ENCODE measurements at places on chromosomes 11 and 22.

- no peak for DNase-seq
Observed at GRCh38 chr11:42462558-42463310, 849.1 kb upstream of the API5 start.

GRCh38 chr22:37021710-37022482, 2.4 kb downstream of the MPST start:
- DNase-seq = peak; percentile 33

DNA sequence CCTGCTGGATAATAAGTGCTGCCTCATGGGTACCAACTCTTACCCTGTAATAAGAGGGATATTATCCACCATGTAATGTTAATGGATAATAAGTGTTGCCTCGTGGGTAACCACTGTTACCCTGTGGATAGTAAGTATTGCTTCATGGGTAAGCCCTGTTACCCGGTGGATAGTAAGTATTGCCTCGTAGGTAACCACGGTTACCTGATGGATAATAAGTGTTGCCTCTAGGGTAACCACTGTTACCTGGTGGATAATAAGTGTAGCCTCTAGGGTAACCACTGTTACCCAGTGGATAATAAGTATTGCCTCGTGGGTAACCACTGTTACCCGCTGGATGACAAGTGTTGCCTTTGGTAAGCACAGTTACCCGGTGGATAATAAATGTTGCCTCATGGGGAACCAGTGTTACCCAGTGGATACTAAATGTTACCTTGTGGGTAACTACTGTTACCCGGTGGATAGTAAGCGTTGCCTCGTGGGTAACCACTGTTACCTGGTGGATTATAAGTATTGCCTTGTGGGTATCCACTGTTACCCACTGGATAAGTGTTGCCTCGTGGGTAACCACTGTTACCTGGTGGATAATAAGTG, 18.6 kb upstream of the NXPE4 start:
- no peak for DNase-seq

DNA sequence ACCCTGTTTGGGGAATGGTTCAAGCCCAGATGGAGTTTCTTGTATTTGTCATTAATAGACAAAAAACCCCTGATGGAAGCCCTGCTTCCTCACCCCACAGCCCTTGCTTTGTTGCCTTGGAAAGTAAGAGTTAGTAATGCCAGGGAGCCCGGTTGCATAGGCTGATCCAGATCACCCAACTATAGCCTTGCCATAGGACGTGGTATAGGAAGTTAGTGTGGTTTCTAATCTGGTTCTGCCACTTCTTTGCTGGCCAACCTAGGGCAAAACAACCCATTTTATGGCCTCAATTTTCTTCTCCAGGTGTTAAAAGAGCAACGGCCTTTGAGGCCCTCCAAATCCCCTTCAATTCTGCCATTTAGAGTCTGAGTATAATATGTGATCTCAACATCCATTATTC, 97.9 kb downstream of the STIM1 start:
- DNase-seq = no peak

- DNase-seq = no peak
Observed at GRCh38 chr11:65916391-65916790, 2.5 kb downstream of the C11orf68 start.

- no peak for DNase-seq
Observed at GRCh38 chr11:5224538-5225479, 2.1 kb downstream of the HBB start.

- DNase-seq = no peak
Observed at GRCh38 chr22:22943521-22944267, 56.1 kb downstream of the IGLL5 start.

- DNase-seq = peak; percentile 75
Observed at GRCh38 chr11:120208777-120209176, 2.1 kb upstream of the OAF start.

DNA sequence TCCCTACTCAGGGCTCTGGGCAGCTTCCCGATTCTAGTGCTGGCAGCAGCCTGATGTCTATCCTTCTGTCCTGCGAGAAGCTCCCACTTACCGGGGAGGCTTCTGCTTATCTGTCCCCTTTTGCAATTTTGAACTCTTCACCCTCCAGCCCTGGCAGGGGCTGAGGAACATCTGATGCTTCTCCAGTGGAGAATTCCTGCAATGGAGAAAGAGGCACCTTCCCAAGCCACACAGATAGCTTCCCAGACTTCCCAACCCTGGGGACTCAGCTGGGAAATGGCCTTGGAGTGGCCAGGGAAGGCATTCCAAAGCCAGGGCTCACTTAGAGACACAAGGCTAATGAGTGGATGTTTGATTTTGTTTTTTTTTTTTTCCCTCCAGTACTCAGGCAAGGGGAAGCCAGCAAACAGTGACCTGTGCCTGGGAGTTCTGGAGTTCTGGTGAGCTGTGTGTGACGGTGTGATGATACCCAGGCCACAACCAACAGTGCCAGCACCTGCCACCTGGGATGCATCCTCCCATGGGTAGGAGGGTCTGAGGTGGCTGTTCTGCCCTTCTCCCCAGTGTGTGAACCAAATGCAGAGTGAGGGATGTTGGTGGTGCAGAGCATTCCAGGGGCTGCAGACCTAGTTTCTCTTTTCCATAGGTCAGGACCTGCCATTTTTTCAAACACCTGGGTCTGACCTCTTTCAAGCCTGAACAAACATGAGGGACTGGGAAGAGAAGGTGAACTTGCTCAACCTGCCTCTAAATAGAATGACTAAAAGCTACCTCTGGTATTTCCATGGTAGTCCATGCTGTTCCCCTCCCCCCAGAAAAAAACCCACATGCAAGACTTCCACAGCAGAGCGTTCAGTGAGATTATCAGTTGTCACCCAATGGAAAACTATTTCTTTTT, 95.1 kb downstream of the CCDC81 start:
- DNase-seq = no peak

GRCh38 chr22:46292732-46293131, 3.9 kb upstream of the GTSE1 start:
- DNase-seq = no peak

- no peak for DNase-seq
Observed at GRCh38 chr11:78961937-78962701, 387.5 kb upstream of the NARS2 start.
